ENCODE measurements at places on chromosomes 7 and 10. TPM values are rescaled to one million over a fixed set of nuclear protein-coding genes. Genes with fewer than 3 reads are reported as not detected.

The CCDC3 gene
- 10.2 TPM for total RNA-seq

DNA sequence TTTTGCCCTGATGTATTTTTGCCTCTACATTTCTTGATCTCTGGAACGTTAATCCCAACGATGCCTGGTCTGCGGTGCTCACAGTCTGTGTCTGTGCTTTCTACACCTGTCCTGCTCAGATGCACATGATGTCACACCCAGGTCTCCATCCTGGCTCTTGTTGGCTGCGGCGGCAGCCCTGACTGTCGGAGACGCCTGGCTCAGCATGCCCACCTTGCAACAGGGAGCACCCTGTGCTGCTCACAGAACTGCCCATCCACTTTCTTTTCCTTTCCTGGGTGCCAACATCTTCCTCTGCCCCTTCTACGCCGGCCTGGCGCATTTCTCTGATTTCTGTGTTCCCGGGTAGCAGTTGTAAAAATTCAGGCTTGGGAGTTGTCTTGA, 106.2 kb downstream of the CUX1 start:
- no peak for DNase-seq
- no peak overlapping the region for H3K4me3 ChIP-seq
- no peaks in the 10 kb centered on the region for H3K27me3 ChIP-seq
- H3K4me1 ChIP-seq: peaks cover 10% of the 10 kb centered on the region

The SEM1 gene
- 29.5 TPM for total RNA-seq

The DIP2C gene
- total RNA-seq: 17.3 TPM

GRCh38 chr7:104969183-104969582, 44.8 kb upstream of the KMT2E start:
- no peak for DNase-seq
- H3K4me1 ChIP-seq: peaks cover 36% of the 10 kb centered on the region
- H3K27me3 ChIP-seq: no peaks in the 10 kb centered on the region
- no peak overlapping the region for H3K4me3 ChIP-seq

DNA sequence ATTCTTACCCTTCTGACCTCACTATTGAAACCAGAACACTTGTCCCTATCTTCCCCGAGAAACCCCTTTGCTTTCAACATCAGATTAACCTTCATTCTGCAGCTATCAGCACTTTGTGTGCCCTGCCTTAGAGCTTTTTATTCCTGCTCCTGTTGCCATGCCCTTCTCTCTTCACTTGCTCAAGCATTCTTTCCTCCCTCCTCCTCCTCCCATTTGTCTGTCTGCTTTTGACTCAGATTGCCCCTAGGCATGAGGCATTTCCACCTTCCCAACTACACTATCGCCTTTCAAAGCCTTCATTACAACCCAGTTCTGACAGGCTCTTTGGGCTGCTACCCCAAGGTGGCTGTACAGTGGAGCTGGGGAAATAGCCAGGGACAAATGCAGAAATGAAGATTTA, 143.3 kb downstream of the SLC25A13 start:
- no peak overlapping the region for H3K4me3 ChIP-seq
- DNase-seq: no peak
- H3K27ac ChIP-seq: no peak overlapping the region
- H3K27me3 ChIP-seq: no peaks in the 10 kb centered on the region

- no peaks in the 10 kb centered on the region for H3K36me3 ChIP-seq
- H3K4me3 ChIP-seq: no peak overlapping the region
- H3K27ac ChIP-seq: no peak overlapping the region
- no peaks in the 10 kb centered on the region for H3K27me3 ChIP-seq
- H3K4me1 ChIP-seq: no peaks in the 10 kb centered on the region
These were observed 162.9 kb downstream of the SEMA3D start for GRCh38 chr7:85023916-85024315.

- no peak for DNase-seq
- H3K4me1 ChIP-seq: no peaks in the 10 kb centered on the region
- no peaks in the 10 kb centered on the region for H3K27me3 ChIP-seq
These were observed 67.7 kb downstream of the CNNM2 start for GRCh38 chr10:102985811-102986210.

The MSMB gene
- total RNA-seq: not detected

- no peaks in the 10 kb centered on the region for H3K27me3 ChIP-seq
- no peaks in the 10 kb centered on the region for H3K36me3 ChIP-seq
- peaks cover 36% of the 10 kb centered on the region for H3K4me1 ChIP-seq
- H3K27ac ChIP-seq: peak overlapping the region; percentile 75
These were observed 15.3 kb upstream of the SUN1 start for GRCh38 chr7:816751-817671.

Measured in upper lobe of right lung (tissue), 1 donor.